Ovary (tissue), 10 donors: ENCODE measurements at places on chromosomes 7 and 10. TPM values are rescaled to one million over a fixed set of nuclear protein-coding genes. Genes with fewer than 3 reads are reported as not detected.

Gene GRID2IP
- 0.34 TPM for total RNA-seq

Gene PRLHR
- total RNA-seq, result not detected

Gene UTF1
- total RNA-seq, result 0.35 TPM

Gene EPDR1
- 20.6 TPM for total RNA-seq

Gene NANOS1
- 1.8 TPM for total RNA-seq

Gene EBF3
- 0.15 TPM for total RNA-seq

Gene GHRHR
- not detected for total RNA-seq

Gene GPR26
- not detected for total RNA-seq

Gene AGK
- total RNA-seq, result 32.1 TPM

DNA sequence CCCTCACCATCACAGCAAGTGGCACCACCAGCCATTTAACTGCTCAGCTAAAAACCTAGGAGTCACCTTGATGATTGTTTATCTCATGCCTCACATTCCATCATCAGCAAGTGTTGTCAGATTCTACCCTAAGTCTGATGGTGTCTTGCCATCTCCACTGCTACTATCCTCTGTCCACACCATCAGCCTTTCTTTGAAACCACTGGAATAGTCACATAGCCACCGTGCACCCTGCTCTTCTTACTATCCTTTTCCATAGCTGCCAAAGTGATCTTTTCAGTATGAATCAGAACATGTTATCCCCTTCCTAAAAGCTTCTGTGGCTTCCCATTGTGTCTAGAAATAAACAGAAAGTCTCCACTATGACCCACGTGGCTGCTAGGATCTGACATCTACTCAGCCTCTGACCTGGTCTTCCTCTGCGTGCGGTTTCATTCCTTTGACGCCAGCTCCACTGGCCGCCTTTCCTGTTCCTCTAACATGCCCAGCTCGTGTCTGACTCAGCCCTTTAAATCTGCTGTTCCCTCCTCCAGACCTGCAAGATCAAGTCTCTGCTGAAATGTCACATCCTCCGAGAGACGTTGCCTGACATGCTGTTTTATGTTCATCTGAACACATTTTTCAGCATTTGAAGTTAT lies 16.5 kb upstream of the CHN2 start:
- no peak for DNase-seq

GRCh38 chr7:36057323-36057722 lies 95.7 kb upstream of the EEPD1 start:
- DNase-seq, result no peak

GRCh38 chr10:53358536-53358935 lies 586.0 kb upstream of the MBL2 start:
- no peak for DNase-seq

- no peak for DNase-seq
These were observed 3.5 kb downstream of the RASSF4 start for GRCh38 chr10:44962870-44963738.

DNA sequence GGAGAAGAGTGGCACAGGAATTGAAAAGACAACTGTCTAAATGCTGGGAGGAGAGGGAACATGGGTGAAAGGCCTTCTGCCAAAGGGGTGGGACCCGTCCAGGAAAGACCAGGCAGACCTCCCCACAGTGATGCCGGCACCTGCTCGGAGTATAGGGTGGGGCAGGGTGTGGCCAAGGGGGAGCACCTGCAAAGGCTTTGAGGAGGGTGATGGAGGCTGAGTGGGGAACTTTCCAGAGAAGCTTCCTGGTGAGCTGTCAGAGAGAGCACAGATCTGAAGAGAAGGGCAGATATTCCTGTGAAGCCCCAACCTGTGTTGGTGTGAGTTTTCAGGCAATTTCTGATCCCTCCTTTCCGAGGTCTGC lies 263.4 kb upstream of the GRB10 start:
- DNase-seq, result no peak

- DNase-seq, result no peak
These were observed 36.7 kb upstream of the RADIL start for GRCh38 chr7:4919969-4920766.

GRCh38 chr10:112269266-112269665 lies 13.9 kb upstream of the TECTB start:
- DNase-seq, result no peak

- DNase-seq, result no peak
These were observed 148.6 kb downstream of the IMMP2L start for GRCh38 chr7:111413739-111414138.

- no peak for DNase-seq
These were observed 655.8 kb upstream of the ANKRD30A start for GRCh38 chr10:36469585-36469984.

- DNase-seq, result no peak
These were observed 142.0 kb upstream of the NPY start for GRCh38 chr7:24141874-24142509.

DNA sequence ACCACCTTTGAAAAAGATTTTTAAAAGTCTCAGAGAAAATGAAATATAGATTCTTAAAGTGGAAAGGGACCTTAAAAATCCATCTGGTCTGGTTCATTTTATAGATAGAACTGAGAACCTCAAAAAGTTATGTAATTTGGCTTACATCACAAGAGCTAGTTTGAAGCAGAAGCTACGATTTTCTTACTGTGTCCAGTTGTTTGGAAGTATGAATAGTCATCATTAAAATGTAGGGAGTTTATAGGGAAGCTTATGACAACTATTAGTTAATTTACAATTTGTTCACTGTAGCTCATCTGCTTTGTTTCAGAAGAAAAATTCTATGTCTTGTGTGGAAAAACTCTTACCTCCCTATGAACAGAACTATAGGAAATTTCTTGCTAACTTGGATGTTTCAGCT lies 26.9 kb downstream of the ZEB1 start:
- no peak for DNase-seq

- DNase-seq, result no peak
These were observed 218.3 kb upstream of the GRB10 start for GRCh38 chr7:51000956-51001355.

DNA sequence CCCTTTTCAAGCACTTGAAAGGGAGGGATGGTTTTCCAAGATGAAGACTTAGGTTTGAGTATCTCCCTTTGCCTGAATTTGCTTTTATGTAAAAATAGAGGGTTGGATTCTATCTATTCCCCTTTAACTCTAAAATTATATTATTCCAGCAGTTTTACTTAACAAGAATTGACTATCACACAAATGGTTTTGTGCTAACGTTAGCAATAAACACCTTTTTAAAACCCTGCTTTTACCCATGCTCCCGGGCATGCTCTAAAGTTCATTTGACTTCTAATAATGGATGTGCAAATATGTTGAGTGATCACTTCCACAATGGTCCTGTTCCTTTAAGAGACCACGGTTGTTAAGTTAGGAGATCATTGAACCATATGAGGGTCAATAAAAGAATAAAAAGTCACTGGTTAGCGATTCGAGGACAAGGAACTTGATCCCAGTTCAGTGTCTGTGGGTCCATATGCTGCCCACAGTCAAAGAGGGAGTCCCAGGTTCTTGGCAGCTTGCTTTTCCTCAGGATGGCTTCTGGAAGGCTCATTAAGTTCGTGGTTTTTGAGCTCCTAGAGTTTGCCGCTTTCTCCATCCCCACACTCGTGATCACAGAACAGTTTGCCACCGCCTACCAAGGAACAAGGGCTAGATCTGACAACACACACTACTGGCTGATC lies at the start of gene TMEM236:
Gene TMEM236 (plus strand): TSS at position 421 of the 665 bp plus-strand sequence. CDS start 95 bp downstream, at position 516.
- DNase-seq, result no peak

- DNase-seq, result no peak
These were observed 117.7 kb downstream of the PFKFB3 start for GRCh38 chr10:6320320-6321010.

DNA sequence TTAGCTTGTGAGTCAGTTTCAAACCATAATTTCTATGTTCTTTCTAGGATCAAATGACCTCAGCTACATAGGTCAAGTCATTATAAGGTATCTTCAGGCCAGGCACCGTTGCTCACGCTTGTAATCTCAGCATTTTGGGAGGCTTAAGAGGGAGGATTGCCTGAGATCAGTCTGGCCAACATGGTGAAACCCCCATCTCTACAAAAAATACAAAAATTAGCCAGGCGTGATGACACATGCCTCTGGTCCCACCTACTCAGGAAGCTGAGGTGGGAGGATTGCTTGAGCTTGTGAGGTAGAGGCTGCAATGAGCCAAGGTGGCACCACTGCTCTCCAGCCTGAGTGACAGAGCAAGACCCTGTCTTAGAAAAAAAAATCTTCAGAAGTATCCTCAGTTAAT lies 362.3 kb downstream of the GATA3 start:
- no peak for DNase-seq

DNA sequence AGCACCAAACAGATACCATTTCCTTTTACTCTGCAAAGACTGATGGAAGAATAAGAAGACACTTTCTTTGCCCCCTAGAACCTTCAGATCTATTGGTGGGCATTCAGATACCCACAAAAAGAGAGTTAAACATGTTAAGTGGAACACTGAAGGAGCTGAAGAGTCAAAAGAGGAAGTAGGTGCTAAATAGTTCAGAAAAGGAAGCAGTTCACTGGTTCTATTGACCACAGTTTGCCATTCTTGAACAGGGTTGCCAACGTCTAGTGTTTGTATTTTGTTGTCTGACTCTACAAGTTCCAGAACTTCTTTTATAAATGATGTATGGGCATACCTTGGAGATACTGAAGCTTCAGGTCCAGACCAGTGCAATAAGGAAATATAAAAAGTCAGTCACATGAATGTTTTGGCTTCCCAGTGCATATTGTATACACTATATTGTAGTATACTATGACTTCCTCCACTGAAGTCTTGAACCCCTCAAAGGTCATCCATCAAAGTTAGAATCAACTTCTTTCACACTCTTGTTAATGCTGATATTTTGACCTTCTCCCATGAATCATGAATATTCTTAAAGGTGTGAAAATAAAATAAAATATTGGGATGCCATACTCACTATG lies 47.5 kb upstream of the AGR3 start:
- DNase-seq, result no peak
